ENCODE measurements at places on chromosomes 11 and 22.

- DNase-seq, result no peak
Observed at GRCh38 chr11:122273476-122274191, 157.6 kb upstream of the BLID start.

GRCh38 chr11:44842220-44842619 lies 108.5 kb downstream of the TP53I11 start:
- peak; percentile 90 for DNase-seq

GRCh38 chr11:6988506-6988905 lies 31.6 kb downstream of the ZNF214 start:
- DNase-seq, result no peak

- DNase-seq, result no peak
Observed at GRCh38 chr11:57276971-57277675, 40.1 kb upstream of the APLNR start.

DNA sequence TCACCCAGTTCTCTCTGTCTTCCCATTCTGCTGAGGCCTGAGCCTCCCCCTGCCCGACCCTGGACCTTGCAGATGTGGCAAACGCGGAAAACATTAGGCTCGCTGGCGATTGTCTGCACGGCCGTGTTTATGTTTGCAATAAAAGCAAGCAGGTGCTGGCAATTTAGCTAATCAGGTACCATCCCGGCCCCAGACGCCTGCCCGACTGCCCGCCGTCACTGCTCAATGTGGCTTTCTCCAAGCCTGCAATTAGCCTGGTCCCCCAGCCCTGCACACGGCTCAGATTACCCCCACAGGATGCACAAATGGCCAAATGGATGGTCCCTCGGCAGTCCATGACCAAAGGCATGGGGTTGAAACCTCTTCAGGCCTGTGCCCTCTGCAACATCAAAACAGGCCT lies 259.7 kb downstream of the MN1 start:
- DNase-seq, result no peak

DNA sequence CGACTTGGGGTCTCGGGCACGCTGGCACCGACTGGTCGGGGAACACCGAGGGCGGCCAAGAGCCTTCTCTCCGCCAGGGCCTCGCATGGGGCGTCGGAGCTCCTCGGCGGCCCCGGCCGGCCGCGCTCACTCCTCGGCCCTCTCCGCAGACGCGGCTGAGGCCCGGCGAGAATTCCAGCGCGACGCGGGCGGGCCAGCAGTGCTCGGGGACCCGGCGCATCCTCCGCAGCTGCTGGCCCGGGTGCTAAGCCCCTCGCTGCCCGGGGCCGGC lies 5.6 kb downstream of the TBX1 start:
- no peak for DNase-seq

GRCh38 chr11:27116684-27117083 lies 76.1 kb downstream of the BBOX1 start:
- DNase-seq, result no peak

- DNase-seq, result no peak
Observed at GRCh38 chr11:8032122-8032521, 45.0 kb downstream of the EIF3F start.

DNA sequence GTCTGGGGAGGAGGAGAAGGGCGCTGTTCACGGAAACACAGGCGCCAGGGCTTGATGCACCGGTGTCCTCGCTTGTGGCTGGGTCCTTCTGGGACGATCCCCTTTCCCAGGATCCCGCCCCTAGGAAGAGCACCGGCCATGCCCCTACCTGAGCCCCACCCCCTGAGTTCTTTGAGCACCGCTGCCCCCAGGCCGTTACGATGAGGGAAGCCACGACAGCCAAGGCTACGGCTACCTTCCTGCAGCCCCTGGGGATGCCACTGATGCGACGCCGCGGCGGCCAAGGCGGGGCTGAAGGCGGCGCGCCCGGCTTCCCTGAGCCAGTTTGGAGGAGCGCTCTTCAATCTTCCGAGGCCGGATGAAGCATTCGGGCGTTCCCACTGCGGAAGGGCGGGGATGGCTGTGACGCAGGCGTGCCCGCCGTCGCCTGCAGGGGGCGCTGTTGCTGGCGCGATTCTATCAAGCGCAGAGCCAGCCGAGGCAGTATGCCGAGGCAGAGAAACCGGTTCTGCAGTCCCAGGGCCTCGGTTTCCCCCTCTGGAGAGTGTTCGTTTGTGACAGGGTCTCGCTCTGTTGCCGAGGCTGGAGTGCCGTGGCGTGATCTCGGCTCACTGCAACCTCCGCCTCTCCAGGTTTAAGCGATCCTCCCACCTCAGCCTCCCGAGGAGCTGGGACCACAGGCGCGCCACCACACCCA lies 9.7 kb upstream of the NEFH start:
- DNase-seq, result no peak

- no peak for DNase-seq
Observed at GRCh38 chr11:97684486-97685439, 1295.0 kb downstream of the JRKL start.

GRCh38 chr11:93051186-93051585 lies 81.7 kb downstream of the MTNR1B start:
- peak; percentile 53 for DNase-seq

DNA sequence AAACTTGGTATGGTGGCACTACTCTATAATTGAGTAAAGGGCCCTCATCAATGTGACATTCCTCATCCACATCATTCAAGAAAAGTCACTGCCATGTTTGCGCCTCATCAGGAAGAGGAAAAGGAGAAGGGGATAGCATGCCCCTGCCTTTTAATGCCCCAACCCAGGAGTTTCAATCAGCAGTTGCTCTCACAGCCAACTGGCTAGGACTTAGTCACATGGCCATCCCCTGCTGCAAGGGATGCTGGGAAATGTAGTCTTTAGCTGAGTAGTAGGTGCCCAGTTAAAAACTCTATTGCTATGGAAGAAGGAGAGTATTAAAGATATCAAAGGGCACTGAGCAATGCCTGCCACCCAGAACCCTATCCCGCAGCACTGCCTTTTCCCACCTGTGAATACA lies 10.9 kb upstream of the CCND1 start:
- DNase-seq, result no peak

DNA sequence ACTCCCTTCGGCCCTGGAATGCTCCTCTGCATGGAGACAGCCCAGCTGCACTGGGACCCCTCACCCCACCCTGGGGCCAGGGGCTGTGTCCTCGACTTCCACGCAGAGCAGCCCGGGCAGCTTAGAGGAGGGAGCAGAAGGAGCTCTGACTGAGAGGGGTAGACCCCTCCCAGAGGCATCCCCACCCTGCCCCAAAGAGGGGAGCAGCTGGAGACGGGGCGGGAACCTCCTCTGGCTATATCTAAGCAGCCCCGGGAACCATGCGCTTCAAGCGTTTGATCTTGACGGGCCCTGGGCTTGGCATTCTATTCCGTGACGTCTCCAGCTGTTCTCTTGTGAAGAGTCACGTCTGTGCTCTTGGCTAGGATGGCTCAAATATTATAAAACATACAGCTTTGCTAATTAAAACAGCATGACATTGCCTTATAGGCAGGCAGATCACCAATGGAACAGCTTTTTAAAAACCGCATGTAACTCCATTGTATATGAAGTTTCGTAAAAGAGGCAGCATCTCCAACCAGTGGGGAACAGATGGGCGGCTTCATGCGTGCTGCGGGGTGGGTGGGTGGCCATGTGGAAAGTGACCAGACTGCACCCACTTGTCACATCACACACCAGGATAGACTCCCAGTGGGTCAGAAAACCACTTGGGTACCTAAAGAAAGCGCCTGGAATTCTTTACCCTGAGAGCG lies 7.7 kb downstream of the KCNQ1 start:
- DNase-seq, result no peak

- no peak for DNase-seq
Observed at GRCh38 chr22:40244586-40244985, 66.9 kb downstream of the TNRC6B start.

- DNase-seq, result no peak
Observed at GRCh38 chr11:28481616-28482480, 373.7 kb downstream of the METTL15 start.

DNA sequence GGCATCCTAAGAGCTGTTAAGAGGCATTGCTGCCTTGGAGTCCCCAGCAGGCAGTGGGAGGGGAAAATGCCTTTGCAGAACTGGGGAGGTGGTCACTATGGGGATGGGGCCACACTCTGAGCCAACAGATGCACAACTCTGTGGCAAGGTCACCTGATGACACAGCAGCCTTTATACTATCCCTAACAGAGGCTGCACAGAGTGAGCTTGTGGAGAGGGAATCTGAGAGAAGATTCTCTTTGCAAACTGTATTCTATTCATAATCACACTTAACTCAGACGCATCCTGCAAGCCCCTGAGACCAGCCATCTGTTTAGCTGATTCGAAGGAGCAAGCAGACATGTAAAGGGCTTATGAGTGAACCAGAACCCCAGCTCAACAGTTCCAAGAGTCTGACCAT lies 49.0 kb upstream of the TTC12 start:
- no peak for DNase-seq

GRCh38 chr11:77311701-77312100 lies 10.2 kb upstream of the GDPD4 start:
- DNase-seq, result no peak

- DNase-seq, result peak; percentile 78
Observed at GRCh38 chr22:42688241-42689211, 32.1 kb downstream of the A4GALT start.

GRCh38 chr11:119974467-119974866 lies 163.4 kb downstream of the TRIM29 start:
- DNase-seq, result no peak

DNA sequence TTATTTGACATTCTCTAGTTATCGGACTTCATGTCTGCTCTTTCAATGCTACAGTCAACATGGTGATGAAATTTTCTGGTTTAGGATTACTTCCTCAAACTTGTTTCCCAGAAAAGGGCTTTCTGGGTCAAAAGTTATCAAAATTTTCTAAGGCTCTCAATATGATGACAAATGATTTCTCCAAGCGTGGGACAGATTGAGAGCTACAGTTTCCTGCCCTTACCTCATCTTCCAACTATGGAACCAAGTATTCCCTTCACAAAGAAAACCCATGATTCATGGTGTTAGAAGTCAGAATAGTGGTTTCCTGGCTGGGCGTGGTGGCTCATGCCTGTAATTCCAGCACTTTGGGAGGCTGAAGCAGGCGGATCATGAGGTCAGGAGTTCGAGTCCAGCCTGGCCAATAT lies 17.8 kb downstream of the MYO18B start:
- DNase-seq, result peak; percentile 61

- no peak for DNase-seq
Observed at GRCh38 chr22:19680287-19680881, 33.9 kb upstream of the SEPTIN5 start.

- DNase-seq, result no peak
Observed at GRCh38 chr11:72605973-72606747, 68.1 kb downstream of the PDE2A start.

- no peak for DNase-seq
Observed at GRCh38 chr22:42273855-42274451, 3.5 kb upstream of the TCF20 start.

- no peak for DNase-seq
Observed at GRCh38 chr11:36326524-36327419, 30.7 kb downstream of the PRR5L start.

DNA sequence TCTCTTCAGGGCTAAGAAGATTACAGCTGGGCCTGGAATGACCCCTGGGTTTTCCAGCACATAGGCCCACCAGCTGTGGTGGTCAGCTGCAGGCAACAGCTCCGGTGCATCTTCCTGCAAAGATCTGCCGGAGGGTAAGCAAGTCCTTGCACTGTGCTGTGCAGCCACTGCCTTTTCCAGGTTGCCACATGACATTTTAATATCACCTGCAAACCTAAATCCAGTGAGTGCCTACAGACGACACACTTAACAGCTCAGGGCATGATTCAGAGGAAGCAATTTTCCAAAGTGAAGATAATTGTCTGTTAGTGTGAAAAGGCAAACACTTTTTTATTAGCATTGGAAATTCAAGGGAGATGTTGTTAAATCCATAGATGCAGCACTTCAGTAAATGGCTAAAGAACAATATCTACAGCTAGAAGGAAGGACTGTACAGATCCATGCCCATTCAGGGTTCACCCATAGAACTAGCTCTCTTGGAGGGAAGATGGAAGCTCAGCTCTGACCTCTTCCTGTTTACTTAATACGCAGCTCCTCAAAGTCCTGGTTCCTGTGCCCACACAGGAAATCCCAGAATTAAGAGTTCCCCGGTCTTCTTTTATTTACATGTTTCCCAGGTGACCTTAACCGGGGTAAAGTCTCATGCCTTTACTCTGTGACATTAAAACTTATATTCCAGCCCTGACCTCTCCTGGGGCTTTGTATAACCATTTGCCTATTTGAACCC lies 13.3 kb upstream of the NRIP3 start:
- no peak for DNase-seq

- no peak for DNase-seq
Observed at GRCh38 chr22:43233529-43233928, 46.6 kb upstream of the TTLL12 start.

- no peak for DNase-seq
Observed at GRCh38 chr11:41836431-41836830, 377.0 kb upstream of the LRRC4C start.

DNA sequence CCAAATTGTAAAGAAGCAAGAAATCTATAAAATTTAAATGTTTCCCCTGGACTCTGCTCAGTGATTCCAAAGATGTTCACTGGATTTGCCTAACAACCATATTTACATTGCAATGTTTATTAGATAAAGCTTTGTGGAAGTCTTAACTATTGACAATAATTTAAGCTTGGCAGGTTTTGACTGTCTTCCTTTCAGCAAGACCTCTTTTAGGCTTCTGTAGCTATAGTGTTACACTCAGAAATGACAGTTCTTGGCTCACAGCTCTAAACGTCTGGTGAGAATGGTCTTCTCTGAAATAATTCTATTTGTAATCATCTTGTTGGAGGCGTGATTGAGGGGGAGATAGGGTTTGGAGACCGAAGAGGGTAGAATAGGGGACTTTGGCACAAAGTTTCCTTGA lies 44.8 kb upstream of the CRTAM start:
- DNase-seq, result no peak

DNA sequence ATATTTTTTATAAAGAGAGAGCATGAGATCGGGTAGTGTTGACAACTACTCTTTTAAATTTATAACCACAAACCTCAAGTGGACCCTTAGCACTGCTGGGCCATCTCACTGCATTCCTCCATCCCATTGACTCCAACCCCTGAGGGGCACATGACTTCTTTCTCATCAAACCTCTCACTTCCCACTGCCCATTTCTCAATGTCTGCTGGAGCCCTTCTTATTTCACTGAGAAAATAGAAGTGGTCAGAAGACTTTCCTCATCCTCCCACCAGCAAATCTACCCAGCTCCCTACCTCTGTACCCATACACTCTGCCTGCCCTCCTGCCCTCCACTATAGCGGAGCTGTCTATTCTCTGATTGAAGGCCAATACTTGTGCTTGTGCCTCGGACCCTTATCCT lies 370.6 kb upstream of the MPPED2 start:
- no peak for DNase-seq

DNA sequence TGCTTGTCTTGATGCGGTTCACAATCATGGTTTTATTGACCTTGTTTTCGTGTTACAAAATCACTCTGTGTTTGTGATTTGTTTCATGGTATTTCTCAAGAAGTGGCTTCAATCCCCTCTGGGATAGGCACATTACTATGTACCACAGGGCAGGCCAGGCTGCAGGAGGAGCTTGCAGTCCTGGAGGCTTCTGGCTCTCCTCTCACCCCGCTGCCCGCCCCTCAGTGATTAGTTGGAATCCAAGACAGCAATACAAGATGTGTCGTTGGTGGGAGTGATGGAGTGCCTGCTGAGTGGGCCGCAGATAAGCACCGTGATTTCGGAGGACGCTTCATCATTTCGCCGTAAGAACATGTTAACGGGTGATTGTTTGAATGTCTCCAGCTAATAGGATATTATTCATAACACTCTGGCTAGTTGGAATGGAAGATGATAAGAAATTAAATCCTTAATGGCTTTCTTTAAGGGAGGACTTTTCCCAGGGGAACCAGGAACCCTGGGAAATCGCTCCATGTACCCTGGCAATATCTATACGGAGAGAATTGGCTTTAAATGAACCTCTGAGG lies 384.4 kb downstream of the MIAT start:
- DNase-seq, result no peak

GRCh38 chr11:62892077-62892922 lies 11.6 kb downstream of the SLC3A2 start:
- no peak for DNase-seq
